ENCODE measurements at places on chromosomes 2 and 18.

DNA sequence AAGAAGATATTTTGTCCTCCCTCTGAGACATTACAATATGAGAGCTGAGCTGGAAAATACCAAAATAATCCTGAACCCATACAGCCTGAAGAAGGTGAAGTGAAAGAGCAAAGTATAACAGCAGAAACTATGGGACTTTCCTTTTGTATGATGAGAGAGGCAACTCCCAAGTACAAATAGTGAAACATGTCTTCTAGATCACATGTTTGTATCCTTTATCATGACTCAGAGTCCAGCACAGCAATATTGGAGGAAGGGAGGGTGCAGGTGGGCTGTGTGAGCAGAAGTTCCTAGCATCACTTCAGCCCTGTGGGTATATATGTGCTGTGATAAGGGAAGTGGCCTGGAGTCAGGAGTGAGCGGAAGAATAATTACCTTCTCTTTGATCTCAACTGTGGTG lies 265.6 kb upstream of the NRXN1 start:
- DNase-seq = no peak

DNA sequence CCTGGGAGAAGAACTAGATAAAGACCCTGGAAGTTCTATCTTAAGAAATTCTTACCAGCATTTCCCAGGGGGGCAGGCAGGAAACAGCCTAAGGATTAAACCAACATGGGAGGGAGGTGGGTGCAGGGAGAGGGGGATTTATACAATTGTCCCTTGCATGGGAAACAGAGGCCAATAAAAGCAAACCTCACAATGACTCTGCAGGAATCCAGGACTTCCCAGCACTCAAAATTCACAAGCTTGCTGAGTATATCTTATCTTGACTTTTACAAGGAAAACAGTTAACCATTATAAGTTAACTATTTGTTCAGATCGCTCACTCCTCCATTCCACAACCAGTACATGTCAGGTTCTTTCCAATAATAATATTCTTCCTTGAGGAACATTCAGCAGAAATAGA lies 241.3 kb downstream of the MREG start:
- peak; percentile 35 for DNase-seq

DNA sequence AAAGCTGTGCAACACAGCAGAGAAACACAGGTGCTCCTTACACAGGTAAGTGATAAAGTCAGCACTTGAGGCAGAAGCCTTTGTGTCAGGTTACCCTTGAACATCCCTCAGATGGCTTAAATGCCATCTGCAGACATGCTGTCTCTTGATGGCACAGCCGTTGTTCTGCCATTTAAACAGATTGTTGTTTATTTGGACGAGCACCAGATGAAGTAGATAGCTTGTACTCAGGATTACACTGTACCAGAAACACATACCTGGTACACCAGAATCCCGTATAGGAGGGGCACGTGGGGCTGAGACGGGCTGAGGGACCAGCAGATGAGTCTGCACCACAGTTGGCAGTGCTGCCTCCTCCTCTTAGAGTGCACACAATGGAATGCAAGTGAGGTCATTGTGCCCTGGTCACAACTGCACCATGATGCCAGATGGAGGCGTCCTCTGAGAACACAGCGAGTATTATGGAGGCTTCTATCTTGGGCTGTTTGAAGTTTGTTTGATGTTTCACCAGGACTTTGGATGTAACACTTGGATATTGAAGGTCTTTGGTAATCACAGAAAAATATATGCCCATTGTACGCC lies 143.0 kb downstream of the TANC1 start:
- DNase-seq = no peak

- DNase-seq = no peak
These were observed 18.6 kb downstream of the CDCA7 start for GRCh38 chr2:173373290-173373689.

DNA sequence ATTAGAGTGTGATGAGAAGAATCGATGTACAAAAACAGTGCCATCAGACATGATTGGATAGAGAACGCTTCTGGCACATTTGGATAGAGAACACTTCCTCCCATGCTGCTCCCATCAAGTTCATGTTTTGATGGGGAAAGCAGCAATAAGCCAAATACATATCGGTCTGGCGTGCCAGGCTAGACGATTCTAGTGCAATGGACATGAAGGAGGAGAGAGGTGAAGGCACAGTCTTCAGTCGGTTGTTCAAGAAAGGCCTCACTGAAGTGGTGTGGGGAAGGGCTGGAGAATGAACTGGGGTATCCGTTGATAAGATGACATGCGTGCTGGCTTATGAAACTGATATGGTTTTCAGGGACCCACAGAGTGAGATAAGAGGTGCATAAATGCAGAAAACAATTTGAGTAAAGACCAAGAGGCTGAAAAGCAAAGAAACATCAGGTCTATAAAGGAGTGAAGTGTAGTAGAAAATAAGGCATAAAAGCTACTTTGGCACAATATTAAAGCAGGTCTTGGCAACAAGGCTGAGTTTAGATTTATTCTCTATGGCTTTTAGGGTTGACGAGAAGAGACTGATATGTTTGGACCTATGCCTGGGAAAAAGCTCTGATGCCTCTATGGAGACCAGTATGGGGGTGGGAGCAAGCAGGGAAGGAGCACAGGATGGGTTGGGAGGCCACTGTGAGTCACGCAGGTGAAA lies 117.6 kb upstream of the PIEZO2 start:
- DNase-seq = no peak

GRCh38 chr2:63861220-63861822 lies 19.6 kb downstream of the UGP2 start:
- peak; percentile 54 for DNase-seq

DNA sequence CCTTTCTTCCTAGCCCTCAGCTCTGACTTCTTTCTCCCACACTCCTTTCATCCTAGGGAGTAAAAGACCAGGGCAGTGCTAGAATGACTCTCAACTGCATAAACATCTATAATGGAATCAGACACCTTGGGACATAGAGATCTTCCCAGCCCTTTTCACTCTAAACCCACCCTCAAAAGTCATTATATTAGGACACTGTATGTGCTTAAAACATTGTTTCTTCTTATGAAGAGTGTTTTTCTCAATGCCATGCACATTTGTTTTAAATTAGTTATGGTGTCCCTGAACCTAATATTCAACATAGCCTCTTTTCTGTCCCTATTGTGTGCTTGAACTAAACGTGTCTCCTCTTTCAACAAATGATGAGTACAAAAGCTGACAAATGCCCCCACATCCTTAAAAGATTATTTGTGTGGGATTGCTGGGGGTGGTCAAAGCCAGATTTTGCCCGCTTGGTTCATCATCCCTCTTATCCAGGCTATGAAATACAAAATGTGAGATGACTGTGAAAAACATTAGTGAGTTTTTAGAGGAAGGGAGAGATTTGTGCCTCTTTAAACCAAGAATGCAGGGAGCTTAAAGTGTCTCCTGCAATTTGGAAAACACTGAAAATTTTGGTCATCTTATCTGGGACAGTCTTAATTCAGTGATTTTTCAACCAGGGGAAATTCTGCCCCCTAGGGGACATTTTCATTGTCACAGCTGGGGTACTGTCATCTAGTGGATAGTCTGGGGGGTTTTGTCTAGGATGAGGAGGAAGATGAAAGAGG lies 29.0 kb downstream of the SERPINB5 start:
- peak; percentile 23 for DNase-seq

- DNase-seq = no peak
These were observed 463.8 kb downstream of the LPIN1 start for GRCh38 chr2:12210016-12210933.

- no peak for DNase-seq
These were observed 178.8 kb upstream of the NXPH2 start for GRCh38 chr2:138959031-138959430.

- no peak for DNase-seq
These were observed 41.4 kb downstream of the CHST9 start for GRCh38 chr18:27143580-27144287.

- DNase-seq = no peak
These were observed at the start of gene NETO1 for GRCh38 chr18:72867746-72868584. NETO1 (minus strand) TSS chr18:72867987; CDS start chr18:72867291, 696 bp downstream.

DNA sequence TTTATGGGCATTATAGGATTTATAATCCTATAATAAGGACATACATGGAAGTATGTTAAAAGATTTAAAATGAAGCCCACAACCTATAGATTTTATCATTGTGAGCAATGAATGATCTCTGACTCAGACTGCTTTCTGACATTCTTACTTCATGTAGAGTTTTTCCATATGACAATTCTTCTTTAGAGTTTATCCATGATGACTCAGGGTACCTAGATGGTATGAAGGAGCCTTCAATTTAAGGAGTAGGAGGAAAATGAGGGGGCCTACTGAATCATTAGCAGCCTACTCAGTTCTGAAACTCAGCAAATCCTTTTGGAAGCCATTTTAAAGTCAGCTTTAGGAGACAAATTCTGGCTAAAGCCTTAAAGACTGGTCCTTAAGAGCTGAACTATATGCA lies 10.4 kb downstream of the PELI1 start:
- DNase-seq = peak; percentile 6

- DNase-seq = no peak
These were observed 44.7 kb upstream of the SIX2 start for GRCh38 chr2:45053966-45054365.

DNA sequence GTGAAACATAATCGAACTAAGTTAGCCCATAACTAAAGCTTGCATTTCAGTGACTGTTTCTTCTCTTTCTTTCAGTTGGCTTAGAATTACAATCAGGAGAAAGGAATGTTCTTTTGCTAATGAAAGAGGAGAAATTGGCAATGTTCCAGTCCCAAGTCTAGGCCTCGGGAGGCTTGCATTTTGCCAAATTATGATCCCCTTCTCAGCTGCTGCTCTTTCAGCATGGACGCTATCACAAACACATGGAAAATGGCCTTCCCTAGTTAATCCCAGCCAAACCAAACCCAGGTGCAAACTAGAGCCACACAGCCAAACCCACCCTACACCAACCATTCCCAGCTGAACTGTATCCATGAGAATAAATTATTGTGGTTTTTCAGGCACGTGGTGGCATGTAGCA lies 605.2 kb upstream of the LRRTM4 start:
- DNase-seq = no peak

GRCh38 chr2:8573234-8573941 lies 108.5 kb upstream of the ID2 start:
- no peak for DNase-seq

DNA sequence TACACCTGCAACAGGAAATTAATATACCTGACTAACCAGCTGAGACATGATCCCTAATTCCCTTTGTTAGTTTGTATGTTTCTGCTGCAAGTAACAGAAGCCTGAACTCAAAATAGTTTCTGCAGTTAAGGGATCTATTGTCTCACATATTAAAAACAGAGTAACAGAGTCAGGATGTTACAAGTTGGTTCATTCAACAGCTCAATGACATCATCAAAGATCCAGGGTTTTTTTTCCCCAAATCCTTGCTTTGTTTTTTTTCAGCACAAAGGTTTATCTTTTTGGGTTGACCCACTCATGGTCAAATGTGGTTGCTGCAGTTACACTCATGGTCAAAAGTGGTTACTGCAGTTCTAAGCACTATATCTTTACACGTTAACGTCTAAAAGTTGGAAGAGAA lies 35.0 kb upstream of the DNAH7 start:
- DNase-seq = no peak

- no peak for DNase-seq
These were observed 292.6 kb downstream of the SETBP1 start for GRCh38 chr18:44973282-44973681.

DNA sequence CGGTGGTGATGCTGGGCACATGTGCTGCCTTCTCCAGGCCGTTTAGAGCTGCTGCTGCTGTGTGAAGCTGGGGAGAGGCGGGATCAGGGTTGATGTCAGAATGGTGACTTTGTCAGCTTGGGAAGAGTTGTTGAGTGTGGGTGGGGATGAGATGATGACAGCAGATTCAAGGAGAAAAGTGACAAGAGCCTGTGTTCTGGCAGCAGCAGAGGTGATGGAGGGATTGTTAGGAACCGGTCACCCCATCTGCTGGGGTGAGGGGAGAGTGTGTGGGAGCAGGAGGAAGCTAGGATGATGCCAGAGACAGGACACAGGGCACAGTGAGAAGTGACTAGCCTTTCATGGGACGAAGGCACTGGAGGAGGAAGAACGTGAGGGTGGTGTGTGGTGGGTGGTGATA lies 345.5 kb downstream of the RNF144A start:
- no peak for DNase-seq

GRCh38 chr2:205868773-205869333 lies 186.6 kb downstream of the NRP2 start:
- peak; percentile 85 for DNase-seq

DNA sequence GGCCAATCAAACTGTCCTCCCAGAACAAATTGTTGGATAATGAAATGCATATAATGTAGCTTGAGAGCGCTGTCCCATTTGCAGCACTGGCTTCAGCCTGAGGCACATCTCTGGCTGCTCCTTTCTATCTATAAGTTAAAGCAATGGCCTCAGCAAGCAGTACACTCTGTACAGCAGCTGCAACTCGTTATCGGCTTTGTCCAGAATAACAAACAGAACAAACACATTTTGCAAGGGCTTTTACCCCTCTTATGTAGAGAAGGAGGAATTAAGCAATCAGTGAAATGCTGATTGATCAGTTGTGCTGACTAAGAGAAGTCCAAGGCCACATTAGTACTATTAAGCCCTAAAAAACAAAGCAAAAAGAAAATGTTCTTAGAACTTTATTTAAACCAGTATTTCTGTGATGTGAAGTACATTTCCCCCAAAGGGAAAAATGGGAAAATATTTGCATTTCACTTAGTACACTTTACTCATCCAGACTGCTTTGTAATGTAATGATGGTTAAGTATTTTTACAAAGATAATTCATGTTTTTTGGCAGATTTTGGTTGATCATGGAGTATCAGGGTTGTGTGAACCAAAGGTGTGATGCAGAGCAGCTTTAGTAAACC lies 15.0 kb upstream of the CPS1 start:
- no peak for DNase-seq

GRCh38 chr2:55268288-55268906 lies 634 bp downstream of the MTIF2 start:
- no peak for DNase-seq

- no peak for DNase-seq
These were observed 136.4 kb upstream of the SLC1A4 start for GRCh38 chr2:64852771-64853241.

DNA sequence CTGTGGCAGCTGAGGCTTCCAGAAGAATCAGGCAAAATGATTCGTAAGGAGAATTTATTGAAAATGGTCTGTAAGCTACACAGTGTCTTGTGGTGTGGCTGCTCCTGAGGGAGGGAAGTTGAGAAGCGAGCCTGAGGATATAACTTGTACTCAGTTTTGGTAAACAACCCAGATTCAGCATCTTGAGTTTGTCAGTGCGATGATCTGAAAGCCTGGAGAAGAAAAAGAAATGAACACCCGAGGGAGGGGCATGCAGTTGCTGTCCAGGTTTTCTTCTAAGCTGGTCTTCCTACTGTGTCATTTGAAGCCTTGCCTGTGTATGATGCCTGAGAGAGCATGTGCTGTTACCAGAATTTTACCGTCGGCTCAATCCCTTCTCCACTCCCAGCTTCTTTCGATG lies 87.3 kb downstream of the MAPK4 start:
- no peak for DNase-seq
